Stimulated activated CD4-positive, alpha-beta T cell treated with anti-CD3 and anti-CD28 coated beads, Interleukin-15, amount 100 ng/mL, for 48 hours (primary cell): ENCODE measurements at places on chromosomes 1 and 21.

DNA sequence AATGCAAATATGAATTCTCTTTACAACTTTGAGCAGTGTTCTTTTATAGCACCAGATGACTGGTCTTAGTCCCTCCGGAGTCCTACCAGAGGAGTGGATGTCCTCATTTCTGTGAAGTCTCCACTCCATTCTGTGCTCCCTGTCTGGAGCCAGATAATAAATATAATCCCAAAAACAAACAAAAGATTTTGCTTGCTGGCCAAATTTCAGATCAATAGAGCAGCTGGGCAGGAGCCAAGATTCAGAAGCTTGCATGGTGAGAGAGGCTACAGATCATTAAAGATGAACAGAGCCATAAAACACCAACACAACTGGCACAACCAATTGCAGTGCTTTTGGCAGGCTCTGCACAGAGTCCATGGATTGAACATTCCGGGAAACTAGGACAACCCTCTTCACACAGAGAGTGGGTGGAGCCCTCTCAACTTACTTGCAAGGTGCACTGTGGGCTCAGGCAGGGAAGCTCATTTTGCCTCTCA is 231.5 kb upstream of the SNX7 start:
- DNase-seq, result no peak

- no peak for DNase-seq
Measured at GRCh38 chr1:193408782-193409293, 222.4 kb upstream of the B3GALT2 start.

GRCh38 chr1:24062221-24062620 is 49.7 kb downstream of the MYOM3 start:
- no peak for DNase-seq

GRCh38 chr1:182927693-182928433 is 25.1 kb downstream of the SHCBP1L start:
- DNase-seq, result no peak

- no peak for DNase-seq
Measured at GRCh38 chr1:96481409-96481808, 240.2 kb upstream of the PTBP2 start.

- DNase-seq, result no peak
Measured at GRCh38 chr1:20729155-20729931, 3.2 kb downstream of the SH2D5 start.

- no peak for DNase-seq
Measured at GRCh38 chr1:154453574-154454352, 48.3 kb upstream of the TDRD10 start.

- no peak for DNase-seq
Measured at GRCh38 chr21:35178827-35179226, 129.7 kb upstream of the RUNX1 start.

DNA sequence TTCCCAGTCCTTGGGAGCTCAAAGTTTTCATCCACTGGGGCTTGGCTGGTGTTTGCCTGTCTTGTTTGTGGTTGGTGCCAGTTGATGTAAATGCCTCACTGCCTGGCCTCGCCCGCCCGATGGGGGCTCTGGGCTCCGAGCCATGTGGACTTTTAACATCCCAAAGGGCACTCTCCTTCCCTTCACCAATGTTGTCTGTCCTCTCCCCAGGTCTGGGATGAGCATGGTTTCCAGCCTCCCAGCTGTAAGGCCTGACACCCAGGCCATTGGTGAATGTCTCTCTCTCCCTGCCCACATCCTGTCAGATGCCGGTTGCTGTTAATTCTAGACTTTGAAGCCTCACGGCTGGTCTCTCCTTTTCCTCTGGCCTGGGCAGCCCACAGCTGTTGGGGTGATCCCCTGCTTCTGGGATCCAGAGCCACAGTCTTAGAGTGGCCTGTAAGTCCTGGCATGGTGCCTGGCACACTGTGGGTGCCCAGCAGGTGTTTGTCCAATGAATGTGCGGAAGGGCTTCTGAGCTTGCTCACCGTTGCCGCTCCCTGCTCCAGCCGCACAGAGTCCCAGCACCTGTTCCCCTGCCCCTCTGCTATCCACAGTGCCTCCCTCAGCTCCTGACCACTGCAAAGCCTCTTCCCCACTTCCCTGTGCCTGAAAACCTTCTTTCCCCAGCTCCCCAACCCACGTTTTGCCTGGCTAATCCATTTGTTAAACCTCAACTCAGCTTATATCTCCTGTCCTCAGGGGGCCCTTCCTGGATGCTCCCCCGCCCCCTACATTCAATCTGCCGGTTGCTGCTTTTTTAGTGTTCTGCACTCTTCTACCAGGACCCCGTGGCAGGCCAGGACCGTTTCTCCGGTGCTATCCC is 3.3 kb upstream of the C1orf174 start:
- no peak for DNase-seq

DNA sequence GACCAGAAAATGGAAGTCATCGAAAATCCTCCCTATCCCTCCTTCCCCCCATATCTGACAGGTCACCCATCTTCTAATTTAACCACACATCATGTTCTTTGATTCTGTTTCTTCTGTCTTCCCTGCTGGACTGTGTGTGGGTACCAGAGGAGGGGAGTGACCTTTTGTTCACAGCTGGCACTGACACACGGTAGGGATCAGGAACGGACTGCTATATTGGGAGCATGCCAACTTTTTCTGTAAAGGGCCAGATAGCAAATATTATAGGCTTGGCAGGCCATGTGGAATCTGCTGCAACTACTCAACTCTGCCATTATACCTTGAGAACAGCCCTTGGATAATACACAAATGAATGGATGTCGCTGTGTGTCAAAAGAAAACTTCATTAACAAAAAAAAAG is 7.5 kb upstream of the TOMM20 start:
- DNase-seq, result no peak

DNA sequence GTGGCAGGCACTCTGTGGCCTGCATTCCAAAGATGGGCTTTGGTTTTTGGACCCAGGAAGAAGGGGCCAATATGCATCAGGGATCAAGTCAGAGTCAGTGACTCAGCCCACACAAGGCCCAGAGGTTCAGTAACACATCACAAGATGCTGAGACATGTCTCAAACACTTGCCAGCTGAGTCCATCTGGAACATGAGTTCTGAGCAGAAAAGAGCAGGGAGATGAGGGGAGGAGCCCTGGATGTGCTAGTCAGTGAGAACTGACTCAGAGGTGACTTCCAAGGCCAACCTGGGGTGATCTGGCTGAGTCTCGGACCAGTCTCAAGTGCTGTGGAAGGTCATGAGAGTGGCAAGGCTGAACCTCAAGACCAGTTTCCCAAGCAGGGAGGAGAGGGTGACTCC is 150.1 kb downstream of the CDC7 start:
- DNase-seq, result no peak

DNA sequence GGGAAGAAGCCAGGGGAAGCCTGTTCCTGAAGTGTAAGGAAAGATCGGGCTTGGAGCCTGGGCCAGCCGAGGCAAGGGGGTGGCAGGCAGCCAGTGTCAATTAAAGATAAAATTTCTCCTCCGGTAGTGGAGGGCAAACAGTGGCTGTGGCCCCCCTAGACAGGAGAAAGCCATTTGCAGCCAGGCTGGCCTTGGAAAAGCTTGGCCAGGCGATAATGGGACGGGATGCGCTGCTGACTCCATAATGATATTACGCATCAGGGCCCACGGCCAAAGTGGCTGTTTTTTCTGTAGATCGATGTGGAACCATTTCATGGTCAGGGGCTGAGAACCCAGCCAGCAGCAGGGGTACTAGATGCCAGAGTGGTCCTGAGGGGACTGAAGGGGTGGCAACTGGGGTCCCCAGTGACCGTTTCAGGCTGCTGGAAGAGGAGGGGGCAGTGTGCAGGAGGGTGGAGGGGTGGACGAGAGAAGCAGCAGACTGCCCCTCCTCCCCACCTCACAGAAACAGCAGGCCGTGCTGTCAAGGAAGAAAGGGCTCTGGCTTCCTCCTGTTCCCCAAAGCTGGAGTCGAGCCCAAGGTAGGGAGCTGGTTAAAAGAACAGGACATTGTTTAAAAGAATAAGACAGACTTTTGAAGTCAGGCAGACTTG is 25.2 kb downstream of the KCNC4 start:
- no peak for DNase-seq

DNA sequence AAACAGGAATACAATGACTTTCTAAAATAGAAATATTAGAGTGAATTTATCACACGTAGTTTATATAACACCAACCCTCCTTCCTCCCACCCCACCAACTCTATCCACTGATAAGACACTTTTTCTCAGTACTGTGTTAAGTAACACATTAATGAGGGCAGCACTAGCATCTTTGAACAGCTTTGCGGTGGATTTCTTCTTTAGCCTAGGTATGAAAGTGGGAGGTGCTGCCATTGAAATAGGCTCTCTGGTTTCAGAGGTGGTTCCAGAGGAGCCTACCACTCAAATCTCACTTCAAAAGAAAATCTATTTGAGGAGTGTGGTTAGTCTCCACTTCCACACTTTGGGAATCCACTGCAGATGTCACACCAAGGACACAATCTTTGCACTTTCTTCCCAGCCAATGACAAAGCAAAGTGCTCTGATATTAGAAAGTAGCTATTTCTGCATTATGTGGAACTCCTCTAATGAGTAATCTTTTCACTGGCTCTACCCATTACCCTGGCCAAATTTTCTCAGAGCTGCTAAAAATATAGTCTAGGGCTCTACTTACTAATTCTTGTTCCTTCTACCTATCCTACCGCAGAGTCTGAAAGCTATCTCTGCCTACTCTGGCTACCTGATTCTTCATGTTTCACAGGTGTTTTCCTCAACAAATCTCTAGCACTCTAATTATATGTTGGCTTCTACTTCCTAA is 1667.8 kb downstream of the MRPL39 start:
- DNase-seq, result no peak
